ENCODE measurements at places on chromosomes 7 and 10. TPM values are rescaled to one million over a fixed set of nuclear protein-coding genes. Genes with fewer than 3 reads are reported as not detected.

GRCh38 chr10:109062371-109062770 lies 860.9 kb downstream of the XPNPEP1 start:
- DNase-seq, result no peak

DNA sequence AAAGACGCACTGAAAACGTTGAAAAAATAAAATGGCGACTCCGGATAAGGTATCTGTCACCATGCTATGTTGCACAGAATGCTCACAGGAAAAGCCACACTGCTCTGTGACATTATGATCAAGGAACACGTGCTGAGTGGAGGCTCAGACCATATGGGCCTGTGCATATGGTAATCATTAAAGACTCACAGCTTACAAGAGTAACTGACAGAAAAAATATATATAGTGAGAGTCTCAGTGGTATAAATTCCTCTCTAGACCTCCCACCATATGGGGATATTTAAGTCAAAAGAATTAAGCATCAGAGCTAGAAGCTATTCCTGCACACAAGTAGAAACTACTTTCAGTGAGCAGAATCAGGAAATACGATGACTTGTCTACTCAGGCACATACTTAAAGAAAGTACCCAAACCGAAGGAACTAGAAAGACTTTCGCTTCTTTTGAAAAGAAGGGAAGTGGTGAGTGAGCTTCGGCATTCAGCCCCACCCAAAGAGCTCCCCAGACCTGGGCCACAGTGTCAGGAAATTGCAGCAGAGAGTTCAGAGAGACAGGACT lies 65.1 kb upstream of the MPP7 start:
- no peak for DNase-seq

Gene POLR2J2
- 0.66 TPM for polyA plus RNA-seq

GRCh38 chr10:114779803-114780576 lies 41.6 kb upstream of the FHIP2A start:
- DNase-seq, result no peak

Gene UCN3
- polyA plus RNA-seq, result 19.8 TPM

- no peak for DNase-seq
Measured at GRCh38 chr7:142375710-142376313, 118.0 kb upstream of the PRSS58 start.

- DNase-seq, result peak; percentile 25
Measured at GRCh38 chr7:148334959-148335577, 255.5 kb upstream of the C7orf33 start.

Measured in brain (organoid and tissue), 16 donors.